T-cell (primary cell): ENCODE measurements at places on chromosomes 7 and 10.

DNA sequence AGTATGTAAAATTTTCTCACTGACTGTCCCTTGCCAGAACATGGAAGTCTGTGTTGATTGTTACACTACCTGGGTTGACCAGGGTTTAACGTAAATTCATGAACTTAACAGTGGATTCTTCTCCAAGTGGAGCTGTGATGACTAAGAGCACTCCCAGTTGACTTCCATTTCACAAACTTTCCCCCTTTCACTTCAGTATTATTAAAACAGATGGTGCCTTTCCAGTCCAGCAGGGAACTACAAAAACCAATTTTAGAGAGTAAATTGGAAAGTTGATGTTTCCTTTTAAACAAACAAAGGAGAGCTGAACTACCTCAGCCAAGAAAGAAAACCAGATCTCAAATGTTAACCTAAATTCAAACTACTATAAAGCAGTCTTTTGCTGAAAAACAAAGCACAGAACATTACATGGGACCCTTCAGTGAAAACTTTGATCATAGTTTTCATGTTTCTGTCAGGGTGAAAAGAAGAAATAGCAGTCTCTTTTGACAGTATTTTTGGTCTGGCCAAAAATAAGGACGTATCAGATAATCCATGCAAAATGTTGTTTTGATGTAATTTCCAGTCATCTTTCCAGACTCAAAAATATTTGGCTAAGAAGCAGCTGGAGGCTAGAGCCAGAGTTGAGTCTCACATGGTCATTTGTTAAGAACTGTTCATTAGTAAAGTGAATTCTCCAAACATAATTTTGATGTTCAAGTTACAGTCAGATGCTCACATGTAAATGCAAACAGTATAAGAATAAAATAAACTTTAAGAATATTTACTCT lies 479.9 kb upstream of the AKR1E2 start:
- no peak for DNase-seq

- no peak for DNase-seq
Observed at GRCh38 chr7:81676105-81676811, 93.6 kb downstream of the HGF start.

GRCh38 chr10:131063311-131063710 lies 248.2 kb downstream of the TCERG1L start:
- no peak for DNase-seq

- no peak for DNase-seq
Observed at GRCh38 chr7:146000882-146001281, 115.7 kb upstream of the CNTNAP2 start.

- no peak for DNase-seq
Observed at GRCh38 chr7:92815412-92815811, 21.0 kb downstream of the CDK6 start.

DNA sequence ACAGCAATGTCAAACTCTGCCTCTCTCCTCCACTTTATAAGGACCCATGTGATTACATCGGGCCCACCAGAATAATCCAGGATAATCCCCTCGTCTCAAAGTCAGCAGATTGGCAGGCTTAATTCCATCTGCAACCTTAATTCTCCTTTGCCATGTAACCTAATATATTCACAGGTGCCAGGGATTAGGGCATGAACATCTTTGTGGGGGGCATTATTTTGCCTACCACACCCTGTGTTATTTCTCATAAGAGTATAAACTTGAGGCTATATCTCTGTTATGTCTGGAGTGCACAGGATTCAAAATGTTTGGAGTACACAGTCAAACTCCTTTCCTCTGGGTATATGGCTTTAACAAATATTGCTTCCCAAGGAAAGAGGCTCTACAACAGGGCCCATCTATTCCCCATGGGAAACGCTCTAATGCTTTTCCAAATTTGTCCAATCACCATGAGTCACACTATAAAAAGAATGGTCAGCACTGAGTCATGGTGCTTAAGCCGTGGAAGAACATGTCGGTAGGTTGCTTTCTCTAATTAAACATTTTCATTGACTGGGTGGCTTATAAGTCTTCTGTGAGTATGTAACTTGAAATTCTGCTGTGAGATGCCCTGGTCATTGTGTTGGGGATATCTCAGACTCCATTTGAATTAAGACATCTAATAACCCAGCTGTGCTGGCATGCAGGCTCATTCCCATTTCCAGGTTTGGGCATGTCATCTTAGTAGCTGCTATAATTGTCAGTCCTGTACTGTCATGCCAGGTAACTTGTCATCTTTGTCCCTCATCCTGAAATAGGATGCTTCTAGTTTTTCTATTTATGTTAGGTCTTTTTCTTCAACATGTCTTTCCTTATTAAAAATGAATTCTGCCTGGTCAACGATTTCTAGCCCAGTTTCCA lies 11.5 kb upstream of the AKR1B10 start:
- DNase-seq: no peak

DNA sequence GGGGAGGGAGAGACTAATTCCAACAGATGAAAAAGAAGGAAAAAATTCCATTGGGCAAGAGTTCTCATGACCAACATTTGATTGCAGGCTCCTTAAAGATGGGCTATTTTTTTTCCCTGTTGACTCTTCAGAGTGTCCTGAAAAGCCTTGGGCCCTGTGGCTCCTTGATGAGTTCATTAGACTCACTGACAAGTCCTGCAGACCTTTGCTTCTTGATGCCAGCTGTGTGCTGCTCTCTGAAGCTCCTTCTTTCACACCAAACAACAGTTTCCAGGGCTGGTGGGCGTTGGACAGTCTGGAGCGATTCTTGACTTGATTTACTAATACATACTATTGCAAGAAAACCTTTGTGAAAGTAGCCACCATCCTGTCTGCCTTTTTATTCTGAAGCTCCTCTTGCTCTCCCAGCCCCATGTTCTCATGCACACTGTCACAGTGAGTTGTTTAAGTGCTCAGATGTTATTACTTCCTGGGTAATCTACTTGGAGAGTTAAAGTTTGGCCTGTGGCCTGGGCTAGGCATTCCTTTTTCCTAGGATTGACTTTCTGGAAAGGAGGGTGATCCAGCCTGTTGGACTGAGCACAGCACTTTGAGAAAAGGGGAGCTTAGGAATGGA lies 250.3 kb downstream of the PTEN start:
- no peak for DNase-seq

DNA sequence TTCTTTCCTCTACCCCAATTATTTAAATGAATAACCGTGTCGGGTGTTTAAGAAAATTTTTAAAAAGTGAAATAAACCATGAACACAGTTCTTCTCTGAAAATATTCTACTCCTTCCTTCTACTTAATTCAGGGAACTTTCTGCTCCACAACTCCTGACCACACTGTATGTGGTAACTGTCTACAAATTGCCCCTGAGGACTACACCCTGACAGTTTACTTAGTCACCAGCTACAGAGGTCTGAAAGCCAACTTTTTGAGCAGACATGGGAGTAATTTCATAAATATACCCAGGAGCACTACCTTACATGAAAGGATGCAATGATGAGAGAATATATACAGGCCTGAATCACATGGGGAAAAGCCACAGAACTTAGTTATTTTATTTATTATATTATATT lies 523.2 kb upstream of the SORCS1 start:
- no peak for DNase-seq

- no peak for DNase-seq
Observed at GRCh38 chr7:130879191-130879590, 145.2 kb upstream of the KLF14 start.

DNA sequence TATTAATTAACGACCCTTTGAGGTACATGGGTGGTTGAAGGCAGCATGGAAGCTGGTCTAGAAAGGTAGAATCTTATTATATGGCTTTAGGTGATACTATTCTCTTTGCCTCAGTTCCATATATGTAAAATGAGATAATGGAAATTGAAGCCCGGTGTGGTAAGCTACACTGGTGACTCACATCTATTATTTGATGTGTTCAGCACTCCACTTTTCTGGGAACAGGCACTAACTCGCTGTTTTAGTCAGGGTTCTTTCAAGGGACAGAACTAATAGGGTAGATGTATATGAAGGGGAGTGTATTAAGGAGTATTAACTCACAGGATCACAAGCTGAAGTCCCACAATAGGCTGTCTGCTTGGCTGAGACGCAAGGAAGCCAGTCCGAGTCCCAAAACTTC lies 4.4 kb upstream of the TRUB1 start:
- no peak for DNase-seq

DNA sequence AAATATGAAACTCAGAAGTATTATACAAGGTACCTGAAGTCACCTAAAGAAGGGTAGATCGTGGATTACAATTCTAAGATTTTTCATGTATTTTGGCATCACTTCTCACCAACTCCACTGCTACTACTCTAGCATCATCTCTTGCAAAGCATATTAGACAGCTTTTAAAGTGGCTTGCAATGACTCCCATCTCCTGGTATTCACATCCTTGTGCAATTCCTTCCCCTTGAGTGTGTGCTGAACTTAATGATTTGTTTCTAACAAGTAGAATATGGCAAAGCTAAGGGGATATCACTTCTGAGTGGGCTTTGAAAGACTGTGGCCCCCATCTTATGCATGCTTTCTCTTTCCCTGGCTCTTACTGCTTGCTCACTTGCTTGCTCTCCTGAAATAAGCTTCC lies 280.2 kb downstream of the SNX13 start:
- DNase-seq: no peak

DNA sequence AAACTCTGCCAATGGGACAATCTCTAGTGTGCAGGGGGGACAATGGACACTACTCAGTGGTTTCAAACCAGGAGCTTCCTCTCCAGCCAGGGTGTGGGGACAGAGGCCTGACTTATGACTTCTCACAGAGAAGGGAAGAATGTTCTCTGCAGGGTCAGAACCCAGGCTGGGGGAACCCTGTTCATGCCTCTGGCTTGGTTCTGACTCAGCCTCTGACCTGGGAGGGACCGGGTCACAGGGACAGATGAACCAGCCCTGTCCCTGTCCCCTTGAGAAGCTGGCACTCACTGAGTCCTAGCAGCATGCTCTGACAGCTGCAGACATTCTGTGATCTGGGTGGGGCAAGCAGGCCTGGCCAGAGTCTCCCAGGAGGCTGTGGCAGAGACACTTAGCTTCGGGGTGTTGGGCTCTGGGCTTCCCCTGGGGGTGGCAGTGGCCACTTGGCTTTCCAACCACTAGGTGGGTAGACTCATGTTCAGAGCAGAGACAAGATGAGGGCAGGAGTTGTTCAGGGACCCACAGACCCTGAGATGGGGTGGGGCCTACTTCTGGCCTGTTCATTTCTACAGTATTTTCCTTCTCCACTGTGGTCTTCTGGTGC lies 13.6 kb downstream of the TSPAN15 start:
- DNase-seq: no peak

DNA sequence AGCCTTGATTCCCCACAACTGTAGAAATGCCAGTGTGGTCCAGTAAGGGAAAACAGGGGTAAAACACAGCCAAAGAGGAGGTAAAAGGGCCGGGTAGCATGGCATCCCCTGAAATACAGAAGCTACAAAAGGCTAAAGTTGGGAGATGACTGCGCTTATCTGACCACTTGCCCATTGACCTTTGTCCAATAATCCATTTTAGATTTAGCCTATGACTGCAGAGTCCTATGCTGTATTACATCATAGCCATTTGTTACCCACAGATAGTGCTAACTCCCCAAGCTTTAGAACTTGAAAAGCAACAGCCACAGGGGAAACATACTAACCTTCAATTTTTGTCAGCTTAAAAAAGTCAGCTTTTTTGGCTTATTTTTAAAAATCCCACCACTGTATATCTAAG lies 26.2 kb downstream of the MTPN start:
- DNase-seq: no peak
